ENCODE measurements at places on chromosomes 3 and 15. TPM values are rescaled to one million over a fixed set of nuclear protein-coding genes. Genes with fewer than 3 reads are reported as not detected.

GRCh38 chr3:107870943-107871638 is 219.7 kb downstream of the CD47 start:
- no peak for DNase-seq

GRCh38 chr3:179175358-179175757 is 27.2 kb downstream of the PIK3CA start:
- no peak for DNase-seq

- DNase-seq, result no peak
Measured at GRCh38 chr15:45307230-45307924, 55.3 kb downstream of the SLC28A2 start.

- DNase-seq, result no peak
Measured at GRCh38 chr15:57455929-57456328, 79.6 kb downstream of the CGNL1 start.

DNA sequence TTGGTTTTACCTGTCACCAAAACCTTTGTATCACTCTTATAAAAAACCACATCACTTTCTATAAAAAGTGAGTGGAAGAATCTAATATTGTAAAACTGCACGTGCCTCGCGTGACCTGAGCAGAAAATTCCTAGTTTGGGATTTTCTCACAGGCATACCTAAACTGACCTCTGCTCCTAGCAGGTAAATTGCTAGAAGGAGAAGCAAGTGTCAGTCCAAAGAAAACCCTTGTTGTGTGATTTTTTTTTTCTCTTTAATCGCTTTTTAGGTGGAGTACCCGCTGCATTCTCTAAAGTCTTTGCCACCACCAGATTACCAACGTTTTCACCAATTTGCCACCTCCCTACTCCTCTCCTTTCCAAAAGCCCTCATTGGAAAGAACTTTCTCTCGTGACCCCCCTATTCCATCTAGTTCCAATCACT is 534 bp upstream of the UBE2E1 start:
- no peak for DNase-seq

- DNase-seq, result no peak
Measured at GRCh38 chr3:154972951-154973350, 107.2 kb upstream of the MME start.

DNA sequence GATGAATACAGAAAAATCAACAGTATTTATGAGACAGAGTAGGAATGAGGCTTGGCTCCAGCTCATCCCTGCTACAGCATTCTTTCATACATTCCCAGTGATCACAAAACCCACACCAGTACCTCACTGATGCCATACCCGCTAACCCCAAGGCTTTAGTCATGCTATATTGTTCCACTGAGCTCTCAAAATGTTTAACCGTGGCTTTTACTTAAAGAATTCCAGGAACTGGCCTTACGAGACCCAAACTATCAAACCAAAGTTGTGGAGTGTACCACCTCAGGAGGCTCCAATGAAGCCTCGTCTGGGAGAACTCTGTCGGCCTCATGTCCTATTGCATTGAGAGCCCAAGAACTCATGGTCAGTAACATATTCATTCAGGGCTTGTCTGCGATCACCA is 278.9 kb downstream of the ULK4 start:
- DNase-seq, result no peak

DNA sequence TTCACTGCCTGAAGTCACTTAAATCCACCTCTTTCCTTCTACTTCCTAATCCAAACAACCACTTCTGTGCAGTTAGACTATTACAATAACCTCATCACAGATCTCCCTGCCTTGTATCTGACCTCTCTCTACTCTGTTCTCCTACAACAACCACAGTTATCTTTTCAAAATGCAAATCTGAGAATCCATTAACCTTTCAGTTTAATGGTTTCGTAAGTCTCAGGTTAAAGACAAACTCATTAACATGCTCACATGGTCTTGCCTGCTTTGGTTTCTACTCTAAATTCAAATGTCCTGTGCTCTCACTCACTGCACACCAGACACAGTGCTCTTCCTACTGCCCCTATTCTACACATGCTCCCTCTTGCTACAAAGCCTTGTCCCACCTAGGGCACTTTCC is 406.5 kb upstream of the THBS1 start:
- DNase-seq, result no peak

The CDC25A gene
- total RNA-seq, result 0.14 TPM

The KLHL40 gene
- not detected for total RNA-seq

The EBLN2 gene
- total RNA-seq, result 16.0 TPM

The GPR15 gene
- total RNA-seq, result 8.4 TPM
